Fibroblast of skin of left quadriceps (primary cell): ENCODE measurements at places on chromosomes 13 and 19.

DNA sequence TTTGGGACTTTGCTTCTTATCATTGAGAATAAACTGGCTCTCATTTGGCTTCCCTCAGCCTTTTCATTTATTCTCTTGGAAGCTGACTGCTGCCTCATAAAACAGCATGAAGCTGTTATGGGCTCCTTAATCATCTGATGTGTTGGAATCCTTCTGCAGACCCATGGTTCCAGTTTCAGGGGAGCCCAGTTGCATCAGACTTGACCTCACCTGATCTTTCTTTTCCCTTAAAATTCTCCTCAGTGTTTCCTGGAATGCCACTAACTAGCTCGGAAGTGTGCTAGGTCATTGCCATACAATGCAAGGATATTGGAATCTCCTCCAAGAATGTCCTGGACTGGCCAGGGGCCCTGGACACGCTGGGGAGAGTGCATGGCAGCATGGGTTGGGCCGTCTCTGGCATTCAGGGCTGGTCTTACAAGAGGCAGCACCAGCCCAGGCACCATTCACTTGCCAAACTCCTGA, 158.7 kb downstream of the FLT1 start:
- DNase-seq, result no peak

DNA sequence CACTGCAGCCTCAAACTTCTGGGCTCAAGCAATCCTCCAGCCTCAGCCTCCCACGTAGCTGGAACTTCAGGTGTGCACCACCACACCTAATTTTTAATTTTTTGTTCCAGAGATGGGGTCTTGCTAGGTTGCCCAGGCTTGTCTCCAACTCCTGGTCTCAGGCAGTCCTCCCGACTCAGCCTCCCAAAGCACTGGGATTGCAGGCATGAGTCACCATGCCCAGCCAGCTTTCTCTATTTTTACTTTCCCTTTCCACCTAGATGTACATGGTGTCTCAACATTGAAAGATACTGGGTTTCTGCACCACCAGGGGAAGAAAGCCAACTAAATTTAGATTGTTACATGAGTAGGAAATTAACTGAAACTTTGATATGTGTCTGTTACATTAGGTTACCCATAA, 13.8 kb upstream of the ZNF846 start:
- DNase-seq, result no peak

- DNase-seq, result no peak
Measured at GRCh38 chr19:53088091-53088490, 15.1 kb downstream of the ZNF160 start.

DNA sequence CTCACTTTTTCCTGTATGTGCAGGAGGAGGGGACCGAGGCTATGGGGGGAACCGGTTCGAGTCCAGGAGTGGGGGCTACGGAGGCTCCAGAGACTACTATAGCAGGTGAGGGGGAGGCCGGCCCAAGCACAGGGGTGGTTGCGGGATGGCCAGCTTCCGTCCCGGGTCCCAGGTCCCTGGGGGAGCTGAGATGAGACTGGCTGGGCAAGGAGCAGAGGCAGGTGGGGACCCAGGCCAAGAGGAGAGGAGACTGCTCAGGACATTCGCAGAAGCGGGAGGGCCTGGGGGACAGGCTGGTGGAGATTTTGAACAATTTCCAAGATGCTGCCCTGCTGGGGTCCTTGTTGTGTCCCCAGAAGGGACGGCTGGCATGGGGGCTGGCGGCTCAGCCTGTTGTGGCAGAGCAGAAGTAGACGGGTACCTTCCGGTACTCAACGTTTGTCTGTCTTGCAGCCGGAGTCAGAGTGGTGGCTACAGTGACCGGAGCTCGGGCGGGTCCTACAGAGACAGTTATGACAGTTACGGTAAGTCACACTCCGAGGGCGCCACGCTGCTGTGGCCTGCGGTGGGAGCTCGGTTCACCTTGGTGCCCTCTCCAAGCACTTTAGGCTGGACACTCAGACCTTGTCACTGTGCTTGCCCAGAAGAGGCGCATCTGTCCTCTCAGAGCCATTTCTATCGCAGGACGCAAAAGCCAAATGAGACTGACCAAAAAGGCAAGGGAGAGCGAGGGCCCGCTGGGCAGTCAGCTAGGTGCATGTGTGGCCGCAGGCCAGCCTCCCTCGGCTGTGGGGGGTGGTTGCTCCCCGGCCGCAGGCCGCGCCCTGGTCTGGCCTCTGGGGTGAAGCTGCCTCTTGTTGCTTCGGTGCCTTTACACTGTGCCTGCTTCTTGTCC, 2.6 kb downstream of the CIRBP start:
- DNase-seq, result no peak

GRCh38 chr13:26348966-26349365, 95.0 kb downstream of the CDK8 start:
- no peak for DNase-seq

DNA sequence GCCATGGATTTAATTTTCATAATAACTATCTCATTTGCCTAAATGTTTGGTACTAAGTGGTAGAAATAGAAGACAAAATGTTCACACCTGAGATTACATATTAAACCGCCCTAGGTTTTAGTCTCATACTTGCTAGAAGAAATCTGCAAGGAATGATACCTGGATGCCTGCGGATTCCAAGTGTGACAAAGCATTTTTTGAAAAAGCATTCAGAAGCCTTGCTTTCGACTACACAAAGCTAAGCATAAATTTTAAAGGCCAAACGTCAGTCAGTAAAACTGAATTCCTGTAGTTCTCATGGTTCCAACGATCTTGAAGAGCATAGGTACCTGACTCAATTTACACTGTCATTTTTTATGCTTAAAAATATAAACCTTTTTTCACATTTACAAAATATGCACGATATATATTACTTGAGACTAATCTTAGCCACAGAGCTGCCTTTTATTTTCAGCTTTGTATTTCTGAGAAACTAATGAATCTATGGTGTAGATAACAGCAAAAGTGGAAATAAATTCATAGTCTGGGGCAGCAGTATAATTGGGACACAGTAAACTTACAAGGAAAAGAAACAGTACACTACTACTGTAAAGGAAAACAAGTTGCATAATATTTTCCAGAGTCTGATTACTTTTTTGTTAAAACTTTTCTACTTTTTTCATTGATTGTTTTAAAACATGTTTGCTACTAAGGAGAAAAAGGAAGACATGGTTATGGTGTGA, 1.2 kb upstream of the LRRC63 start:
- DNase-seq, result no peak

DNA sequence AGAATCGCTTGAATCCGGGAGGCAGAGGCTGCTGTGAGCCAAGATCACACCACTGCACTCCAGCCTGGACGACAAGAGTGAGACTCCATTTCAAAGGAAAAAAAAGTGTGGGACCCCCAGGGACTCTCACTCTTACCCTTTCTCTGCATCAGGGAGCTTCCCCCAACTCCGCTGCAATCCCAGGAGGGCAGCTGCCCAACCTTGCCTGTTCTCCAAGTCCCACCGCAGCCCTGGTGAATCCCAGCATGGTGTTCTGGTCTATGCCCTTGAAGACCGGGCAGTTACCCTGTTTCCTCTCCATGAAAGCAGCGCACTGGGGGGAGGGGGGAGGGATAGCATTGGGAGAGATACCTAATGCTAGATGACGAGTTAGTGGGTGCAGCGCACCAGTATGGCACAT, 35.7 kb upstream of the DPRX start:
- no peak for DNase-seq

GRCh38 chr19:14379294-14380065, 1.8 kb upstream of the ADGRE5 start:
- no peak for DNase-seq

- no peak for DNase-seq
Measured at GRCh38 chr19:11247391-11247790, 8.0 kb downstream of the ANGPTL8 start.

DNA sequence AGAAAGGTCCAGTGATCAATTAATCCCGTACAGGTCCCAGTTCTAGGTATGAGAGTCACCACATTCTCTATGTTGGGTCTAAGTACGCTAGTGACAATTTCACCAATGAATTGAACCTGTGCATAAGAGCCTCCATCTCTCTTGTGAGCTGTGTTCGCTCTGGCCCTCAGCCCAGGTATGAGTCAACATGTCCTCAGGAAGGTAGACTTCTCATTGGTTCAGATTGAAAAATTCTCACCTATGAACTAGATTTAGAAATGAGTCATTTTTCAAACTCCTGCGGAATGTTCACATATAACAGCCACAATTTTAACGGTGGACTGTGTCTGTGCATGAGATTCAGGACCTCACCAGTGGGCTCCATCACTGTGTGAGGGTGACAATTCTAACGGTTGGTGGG, 12.7 kb upstream of the ZNF43 start:
- DNase-seq, result no peak

- DNase-seq, result no peak
Measured at GRCh38 chr19:55441319-55441691, 1.8 kb downstream of the SHISA7 start.

- DNase-seq, result no peak
Measured at GRCh38 chr13:20366056-20366455, 133.9 kb upstream of the GJB6 start.

GRCh38 chr13:38141792-38142191, 207.9 kb upstream of the UFM1 start:
- no peak for DNase-seq

- no peak for DNase-seq
Measured at GRCh38 chr19:5016781-5017180, 47.9 kb downstream of the KDM4B start.

DNA sequence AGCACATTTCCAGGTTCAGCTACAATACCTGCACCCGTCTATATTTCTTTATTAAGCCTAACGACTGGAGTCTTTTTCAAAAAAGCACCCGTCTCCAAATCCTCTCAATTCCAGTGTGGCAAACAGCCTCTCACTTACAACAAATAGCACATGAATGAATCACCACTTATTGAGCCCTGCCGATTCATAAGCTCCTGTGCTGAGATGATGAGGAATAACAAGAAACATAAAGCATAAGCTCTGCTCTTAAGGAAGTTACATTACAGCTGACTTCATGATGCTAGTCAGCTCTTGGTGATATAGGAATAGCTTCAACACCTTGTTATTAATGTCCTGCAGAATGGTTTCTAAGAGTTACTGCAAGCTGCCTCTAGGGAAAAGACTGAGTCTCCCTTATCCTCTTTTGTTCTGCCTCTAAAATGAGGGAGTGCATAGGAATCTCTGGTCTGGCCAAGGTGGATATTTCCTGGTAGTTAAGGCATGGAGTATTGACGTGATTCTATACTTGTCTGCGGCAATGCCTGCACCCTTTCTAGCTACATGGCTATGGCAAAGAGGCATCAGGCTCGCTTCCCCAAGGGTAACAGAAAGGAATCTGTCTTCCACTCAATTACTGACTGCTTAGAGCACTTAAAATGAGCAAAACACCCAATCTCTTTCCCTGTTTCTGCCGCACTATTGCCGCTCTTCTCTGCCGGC, 195.7 kb downstream of the KLF12 start:
- peak; percentile 84 for DNase-seq

DNA sequence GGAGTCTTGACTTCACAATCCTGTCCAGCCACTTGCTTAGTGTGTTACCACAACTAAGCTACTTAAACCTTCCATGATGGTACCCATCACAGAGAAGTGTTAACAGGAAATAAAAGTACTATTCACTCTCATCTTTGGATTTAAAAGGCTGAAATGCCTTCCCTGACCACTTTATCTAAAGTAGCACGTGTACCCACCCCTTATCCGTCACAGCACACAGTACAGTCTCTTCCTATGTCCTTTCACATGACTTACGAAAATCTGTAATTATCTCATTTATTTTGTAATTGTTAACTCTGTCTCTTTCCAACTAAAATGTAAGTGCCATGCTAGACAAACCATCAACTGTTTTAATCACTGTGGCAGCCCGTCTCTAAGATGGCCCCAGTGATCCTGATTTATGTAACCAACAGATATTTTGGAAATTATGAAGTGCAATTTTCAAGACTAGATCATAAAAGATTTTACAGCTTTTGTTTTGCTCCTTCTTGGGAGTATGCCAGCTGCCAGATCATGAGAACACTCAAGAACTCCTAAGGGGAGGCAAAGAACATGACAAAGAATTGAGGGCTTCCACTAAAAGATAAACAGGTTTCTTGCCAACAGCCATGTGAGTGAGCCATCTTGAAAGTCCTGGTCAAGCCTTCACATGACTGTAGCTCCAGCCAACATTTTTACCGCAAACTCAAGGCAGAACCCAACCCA, 44.9 kb downstream of the DIAPH3 start:
- no peak for DNase-seq

DNA sequence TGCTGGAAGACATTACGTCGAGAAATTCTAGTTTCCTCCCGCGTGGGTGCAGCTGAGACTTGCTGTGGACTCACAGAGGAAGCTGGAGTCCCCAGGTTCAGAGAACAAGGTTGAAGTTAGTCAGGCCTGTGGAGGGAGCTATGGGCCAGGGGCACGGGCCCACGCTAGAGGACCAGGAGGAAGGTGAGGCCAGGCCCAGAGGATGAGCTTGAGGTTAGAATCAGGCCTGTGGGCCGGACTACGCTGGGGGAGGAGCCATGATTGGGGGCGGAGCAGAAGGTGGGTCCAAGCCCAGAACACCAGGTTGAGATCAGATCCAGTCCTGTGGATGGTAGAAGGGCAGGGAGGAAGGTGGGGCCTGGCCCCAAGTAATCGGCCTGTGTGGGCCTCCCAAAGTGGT, 32.6 kb downstream of the ZNF846 start:
- no peak for DNase-seq

GRCh38 chr13:23330356-23330755, 103.1 kb downstream of the SACS start:
- no peak for DNase-seq

- no peak for DNase-seq
Measured at GRCh38 chr19:46077815-46078167, 37.0 kb upstream of the IGFL4 start.

- no peak for DNase-seq
Measured at GRCh38 chr13:93466502-93467036, 240.0 kb downstream of the GPC6 start.

GRCh38 chr19:14015524-14016035, 9.5 kb upstream of the RFX1 start:
- DNase-seq, result no peak

DNA sequence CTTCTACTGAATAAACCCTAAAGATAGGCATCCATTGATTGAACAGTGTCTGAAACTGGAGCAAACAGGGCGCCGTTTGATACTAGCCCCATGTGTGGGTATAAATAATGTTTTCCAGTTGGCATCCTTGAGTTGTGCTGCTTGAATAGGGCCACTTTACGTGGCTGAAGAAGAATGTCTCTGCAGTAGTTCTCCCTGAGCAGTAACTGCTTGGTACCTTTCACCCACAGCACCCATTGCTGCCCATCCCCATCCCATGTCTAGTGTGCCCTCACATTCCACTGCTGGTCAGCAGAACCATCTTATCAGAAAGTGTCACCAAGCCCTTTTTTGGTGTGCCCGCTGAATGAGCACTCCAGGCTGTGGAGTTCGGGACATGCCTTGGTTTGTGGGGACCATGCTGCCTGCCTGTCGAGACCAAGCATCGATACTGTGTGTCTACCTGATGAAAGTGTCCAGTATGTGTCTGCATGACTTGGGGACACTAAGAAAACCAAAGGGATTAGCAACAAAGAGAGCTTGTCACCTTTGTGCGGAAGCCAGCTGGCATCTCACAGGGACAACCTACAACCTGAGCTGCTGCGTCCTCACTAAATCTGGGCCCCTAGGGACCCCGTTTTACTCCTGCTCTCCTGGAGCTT, 162.0 kb downstream of the TM9SF2 start:
- no peak for DNase-seq
